Activated naive CD4-positive, alpha-beta T cell treated with anti-CD3 and anti-CD28 coated beads, Interleukin-2, amount 50 U/mL, for 16 hours (primary cell): ENCODE measurements at places on chromosomes 16 and 17.

DNA sequence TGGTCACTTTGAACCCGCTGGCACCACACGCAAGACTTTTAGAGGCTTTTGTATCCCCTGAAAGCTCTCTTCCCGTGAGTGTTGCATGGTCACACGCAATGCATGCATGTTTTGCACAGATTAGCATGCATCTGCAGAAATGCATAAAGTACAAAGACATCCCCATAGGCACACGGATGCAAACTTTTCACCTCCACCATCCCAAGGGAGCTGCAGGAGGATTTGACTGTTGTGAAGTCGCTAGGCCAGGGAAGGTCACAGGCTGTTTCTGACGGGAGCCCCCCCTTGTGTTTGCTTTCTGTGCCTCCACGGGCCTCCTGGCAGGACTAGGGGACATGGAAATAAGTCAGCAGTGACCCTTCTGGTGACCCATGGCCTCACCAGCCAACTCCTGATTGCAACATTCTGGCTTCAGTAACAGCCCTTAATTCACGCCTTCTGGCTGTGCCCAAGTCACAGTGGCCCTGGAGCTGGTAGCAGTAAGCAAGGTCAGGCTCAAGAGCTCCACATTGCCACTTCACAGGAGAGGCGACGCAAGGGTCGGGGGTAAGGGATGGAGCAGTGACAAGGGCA, 45.1 kb downstream of the SOX9 start:
- DNase-seq, result no peak

GRCh38 chr17:75400326-75400939, 5.0 kb downstream of the GRB2 start:
- DNase-seq, result no peak

GRCh38 chr17:21297026-21297520, 12.6 kb downstream of the MAP2K3 start:
- no peak for DNase-seq

GRCh38 chr17:7217113-7217987, 2.3 kb downstream of the DLG4 start:
- peak; percentile 40 for DNase-seq

DNA sequence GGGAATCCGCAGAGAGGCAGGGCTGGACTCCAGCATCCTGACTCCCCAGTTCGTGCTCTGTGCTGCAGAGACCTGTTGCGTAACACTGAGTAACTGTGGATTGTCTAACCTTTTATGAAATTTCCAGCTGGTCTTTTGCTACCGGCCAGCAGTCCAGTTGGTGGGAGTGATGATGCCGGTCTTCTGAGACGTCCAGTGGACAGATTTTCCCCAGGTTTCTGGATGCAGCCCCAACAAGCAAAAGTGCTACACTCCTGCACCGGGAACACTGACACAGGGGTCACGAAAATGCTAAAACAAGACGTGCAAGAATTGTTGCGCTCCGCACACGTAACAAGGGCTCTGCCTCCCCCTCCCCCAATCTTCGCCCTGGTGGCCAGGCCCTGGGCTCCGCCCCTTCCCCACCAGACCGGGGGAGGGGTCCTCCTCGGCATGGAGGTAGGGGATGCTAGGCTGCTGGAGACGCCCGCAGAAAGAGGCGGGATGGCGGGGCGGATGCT, 701 bp upstream of the MRC2 start:
- DNase-seq, result no peak

- DNase-seq, result no peak
These were observed 213.9 kb downstream of the TMEM114 start for GRCh38 chr16:8376430-8376829.

DNA sequence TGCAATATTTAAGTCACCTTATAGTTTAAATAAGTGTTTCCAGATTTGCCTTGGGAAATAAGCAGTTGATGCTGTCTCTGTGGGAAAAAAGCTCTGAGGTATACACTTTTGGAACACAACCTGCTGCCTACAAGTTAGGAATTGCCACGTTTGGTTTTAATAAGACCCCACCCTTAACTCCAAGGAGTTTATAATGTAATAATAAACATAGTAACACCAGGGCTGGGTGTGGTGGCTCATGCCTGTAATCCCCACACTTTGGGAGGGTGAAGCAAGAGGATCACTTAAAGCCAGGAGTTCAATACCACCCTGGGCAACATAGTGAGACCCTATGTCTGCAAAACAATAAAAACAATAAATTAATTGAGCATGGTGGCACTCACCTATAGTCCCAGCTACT, 15.9 kb upstream of the SMG1 start:
- DNase-seq, result no peak

- DNase-seq, result no peak
These were observed 163.5 kb upstream of the DYNLRB2 start for GRCh38 chr16:80377096-80377956.

- DNase-seq, result no peak
These were observed 197.9 kb downstream of the RBFOX3 start for GRCh38 chr17:79412886-79413390.

- DNase-seq, result no peak
These were observed 29.4 kb downstream of the KATNIP start for GRCh38 chr16:27579087-27579980.

DNA sequence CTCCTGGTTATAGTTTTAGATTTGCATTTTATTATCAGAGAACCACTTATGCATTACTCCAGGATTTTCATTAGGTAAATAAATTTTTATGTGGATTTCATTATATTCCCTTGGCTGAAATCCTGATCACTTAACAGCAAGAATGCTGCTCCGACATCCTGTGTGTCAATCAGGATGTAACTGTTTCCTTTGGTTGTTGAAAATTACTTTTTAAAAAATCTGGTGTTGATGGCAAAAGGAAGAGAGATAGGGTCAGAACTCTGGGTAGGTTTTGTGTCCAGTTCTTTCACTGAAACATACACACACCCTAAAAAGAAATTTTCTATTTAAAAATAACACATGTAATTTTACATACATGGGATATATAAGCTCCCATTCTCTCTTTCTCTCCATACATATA, 30.9 kb downstream of the ZNF423 start:
- DNase-seq, result no peak

- DNase-seq, result no peak
These were observed 14.6 kb downstream of the COTL1 start for GRCh38 chr16:84603140-84603816.
